NCI-H774 (cell line): ENCODE measurements at places on chromosomes 2 and 18.

DNA sequence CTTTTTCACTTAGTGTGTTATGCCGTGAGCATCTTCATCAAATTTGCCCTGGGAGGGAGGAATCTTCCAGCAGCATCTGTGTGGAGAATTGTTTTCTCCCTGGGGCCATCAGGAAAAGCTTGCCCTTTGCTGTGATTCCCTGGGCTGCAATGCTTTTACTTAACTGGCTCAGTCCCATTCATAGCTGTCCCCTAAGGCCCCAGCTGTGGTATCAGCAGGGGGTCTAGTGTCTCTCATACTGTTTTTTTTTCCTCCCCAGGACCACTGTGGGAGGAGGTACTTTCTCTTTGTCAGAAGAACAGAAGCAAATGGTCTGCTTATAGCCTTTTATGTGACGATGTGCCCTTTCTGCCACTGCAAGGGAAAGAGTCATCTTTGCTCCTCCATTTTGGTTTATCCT lies 176.8 kb upstream of the CELF4 start:
- DNase-seq = no peak

- DNase-seq = no peak
These were observed 105.2 kb upstream of the OTOS start for GRCh38 chr2:240245706-240246105.

GRCh38 chr2:98726205-98726604 lies 4.7 kb downstream of the MGAT4A start:
- DNase-seq = no peak

DNA sequence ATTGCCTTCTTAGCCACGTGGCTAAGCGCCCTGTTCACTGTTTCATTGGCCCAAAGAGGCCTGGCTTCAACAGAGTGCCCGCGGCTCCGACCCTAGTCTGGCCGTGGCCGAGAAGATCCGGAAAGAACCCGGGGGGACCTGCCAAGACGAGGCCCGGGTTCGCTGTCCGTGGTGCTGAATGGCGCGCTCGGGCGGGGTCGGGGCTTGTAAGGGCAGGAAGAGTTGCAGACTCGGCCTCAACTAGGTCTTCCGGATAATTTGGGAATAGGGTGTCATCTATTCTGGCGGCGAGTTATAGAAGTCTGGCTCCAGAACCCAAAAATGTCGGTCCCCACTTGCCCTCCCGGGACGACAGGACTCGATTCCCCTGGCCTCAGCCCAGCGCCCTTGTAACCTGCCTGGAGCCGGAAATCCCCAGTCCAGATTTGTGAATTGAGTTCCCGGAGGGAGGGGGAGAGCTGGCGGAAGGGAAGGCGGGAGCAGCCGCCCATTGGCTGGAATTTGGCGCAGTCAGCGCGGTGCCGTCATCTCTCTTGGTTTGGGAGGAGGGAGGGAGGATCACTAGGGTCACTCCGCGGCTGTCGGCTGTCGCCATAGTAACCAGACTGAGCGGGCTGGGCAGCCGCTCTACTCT lies 3.5 kb downstream of the CDK5R2 start:
- peak; percentile 97 for DNase-seq

- DNase-seq = no peak
These were observed 1093.6 kb downstream of the SUCLG1 start for GRCh38 chr2:83365476-83365875.

GRCh38 chr18:30957066-30957465 lies 85.5 kb downstream of the DSC3 start:
- DNase-seq = no peak

GRCh38 chr2:235606004-235606715 lies 112.3 kb downstream of the AGAP1 start:
- no peak for DNase-seq

DNA sequence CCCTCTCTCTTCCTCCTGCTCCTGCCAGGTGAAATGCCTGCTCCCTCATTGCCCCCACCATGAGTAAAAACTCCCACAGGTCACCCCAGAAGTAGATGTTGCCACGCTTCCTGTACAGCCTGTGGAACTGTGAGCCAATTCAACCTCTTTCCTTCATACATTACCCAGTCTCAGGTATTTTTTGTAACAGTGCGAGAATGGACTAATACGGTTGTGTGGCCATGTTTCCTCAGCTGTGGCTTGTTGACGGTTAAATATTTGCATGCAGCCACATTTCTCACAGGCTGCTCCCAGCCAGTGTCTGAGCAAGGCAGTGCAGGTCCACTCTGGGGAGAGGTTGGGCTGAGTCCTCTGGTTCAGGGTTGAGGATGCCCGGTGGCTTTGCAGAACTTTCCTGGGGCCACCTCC lies 27.8 kb upstream of the COPS8 start:
- no peak for DNase-seq

GRCh38 chr2:179646173-179646769 lies 215.1 kb downstream of the ZNF385B start:
- no peak for DNase-seq

GRCh38 chr2:224389317-224389716 lies 12.6 kb downstream of the FAM124B start:
- DNase-seq = no peak

- DNase-seq = no peak
These were observed 86.6 kb upstream of the CAVIN2 start for GRCh38 chr2:191933307-191934105.

DNA sequence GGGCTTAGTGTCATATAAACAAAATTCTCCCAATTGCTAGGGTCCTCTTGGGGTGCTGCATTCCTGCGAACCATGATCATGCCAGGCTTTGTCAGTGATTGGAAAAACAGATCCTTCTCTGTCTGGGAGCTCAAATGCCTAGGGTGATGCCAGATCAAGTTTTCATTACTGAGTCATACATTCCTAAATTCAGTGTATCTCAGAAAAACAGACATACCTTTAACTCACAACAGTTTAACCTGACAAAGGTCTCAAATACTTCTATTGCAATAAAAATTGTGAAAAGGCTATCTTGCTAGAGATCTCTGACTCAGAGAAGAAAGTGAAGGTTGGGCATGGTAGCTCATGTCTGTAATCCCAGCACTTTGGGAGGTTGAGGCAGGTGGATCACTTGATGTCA lies 86.9 kb downstream of the SH3YL1 start:
- DNase-seq = no peak

- no peak for DNase-seq
These were observed 20.1 kb upstream of the ACMSD start for GRCh38 chr2:134818321-134818720.

GRCh38 chr2:236998236-236998635 lies 87.5 kb upstream of the COPS8 start:
- peak; percentile 55 for DNase-seq

DNA sequence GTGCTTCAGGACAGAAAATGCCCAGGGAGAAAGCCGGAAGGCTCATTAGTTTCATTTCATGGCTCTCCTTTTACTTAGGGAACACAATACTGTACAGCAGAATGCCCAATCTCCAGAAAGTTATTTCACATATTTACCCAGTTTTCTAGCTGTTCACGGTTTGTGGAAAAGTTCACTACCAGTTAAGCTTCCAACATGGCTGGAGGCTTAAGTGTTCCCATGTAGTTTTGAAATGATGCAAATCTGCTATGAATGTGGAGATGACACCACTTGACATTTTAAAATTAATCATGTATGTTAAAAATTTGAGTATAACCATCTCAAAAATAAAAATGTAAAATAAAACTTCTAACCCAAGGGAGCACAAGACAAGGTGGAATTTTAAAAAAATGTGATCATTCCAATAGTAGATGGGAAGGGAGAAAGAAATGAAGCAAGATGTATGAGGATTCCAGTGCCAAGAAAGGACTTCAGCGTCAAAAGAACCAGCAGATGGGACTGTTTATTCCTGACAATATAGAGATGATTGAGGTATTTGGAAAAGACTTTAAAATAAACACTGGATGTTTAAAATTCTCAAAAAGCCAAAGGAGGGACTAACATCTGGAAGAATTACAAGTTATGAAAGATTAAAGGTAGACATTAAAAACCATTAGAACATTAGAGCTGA lies 60.9 kb upstream of the OSR1 start:
- no peak for DNase-seq
